Esophagus squamous epithelium (tissue), 5 donors: ENCODE measurements at places on chromosomes 4 and X.

DNA sequence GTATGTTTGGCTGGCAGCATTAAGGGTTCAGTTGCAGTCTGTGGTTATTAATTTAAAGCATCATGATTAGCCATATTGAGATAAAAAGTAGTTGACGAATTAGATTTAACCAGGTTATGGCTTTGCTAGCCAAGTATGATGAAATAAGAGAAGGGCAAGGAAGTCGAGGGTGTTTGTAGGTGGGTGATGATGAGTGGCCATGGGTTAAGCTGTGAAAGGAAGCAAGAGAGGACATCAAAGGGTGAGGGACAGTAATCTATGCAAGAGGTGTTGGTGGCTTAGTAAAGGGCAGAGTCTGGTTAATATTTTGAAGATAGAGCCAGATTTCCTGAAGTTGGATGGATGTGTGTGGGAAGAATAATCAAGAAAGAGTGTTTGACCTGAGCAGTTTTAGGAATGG lies 44.5 kb downstream of the STIM2 start:
- DNase-seq = no peak

DNA sequence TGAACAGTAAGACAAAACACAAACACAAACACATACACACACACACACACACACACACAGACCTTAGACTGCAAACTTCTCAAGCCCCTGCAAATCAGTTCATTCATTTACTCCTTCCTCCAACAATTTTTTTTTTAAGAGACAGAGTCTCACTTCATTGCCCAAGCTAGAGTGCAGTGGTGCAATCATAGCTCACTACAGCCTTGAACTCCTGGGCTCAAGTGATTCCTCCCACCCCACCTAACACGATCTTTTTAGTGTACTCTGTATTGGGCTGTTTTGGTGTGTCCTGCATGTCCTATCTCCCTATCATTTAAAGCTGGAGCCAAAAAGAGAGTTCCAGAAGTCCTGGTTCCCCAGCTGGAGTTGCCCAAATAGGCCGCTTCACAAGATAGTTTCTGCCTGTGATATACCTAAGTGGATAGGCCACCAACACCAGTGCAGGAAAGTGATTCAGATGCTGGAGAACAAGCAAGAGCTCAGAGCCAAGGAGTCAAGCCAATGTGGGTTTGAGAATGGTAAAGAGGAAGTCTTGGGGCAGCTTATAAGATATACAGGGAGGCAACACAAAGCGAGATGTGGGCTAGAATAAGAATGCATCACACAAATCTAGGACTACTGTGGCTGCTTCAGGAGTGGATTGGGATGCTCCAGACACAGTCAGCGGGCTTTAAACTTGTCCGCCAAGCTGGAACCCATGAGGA lies 85.4 kb upstream of the RAPGEF2 start:
- DNase-seq = no peak

- DNase-seq = no peak
Measured at GRCh38 chr4:170773709-170774273, 684.0 kb upstream of the AADAT start.

DNA sequence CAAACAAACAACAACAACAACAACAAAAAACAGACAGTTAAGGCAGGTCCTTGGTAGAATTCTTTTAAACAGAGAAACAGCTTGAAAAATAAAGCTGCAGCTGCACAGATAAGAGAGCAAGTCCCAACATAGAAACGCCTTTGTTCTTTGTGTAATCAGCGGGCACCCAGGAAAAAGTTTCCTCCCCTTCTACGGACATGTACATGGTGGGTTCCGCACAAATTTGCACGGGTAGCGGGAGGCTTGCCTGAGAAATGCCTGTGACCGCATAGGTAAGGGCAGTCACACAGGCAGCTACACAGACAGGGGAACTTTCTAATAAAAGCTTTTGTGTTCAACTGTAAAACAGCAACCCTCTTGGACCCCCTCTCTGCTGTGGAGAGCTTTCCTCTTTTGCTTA lies 25.7 kb upstream of the CT47A1 start:
- DNase-seq = no peak

- no peak for DNase-seq
Measured at GRCh38 chr4:169259271-169259670, 11.5 kb downstream of the SH3RF1 start.

GRCh38 chr4:154593868-154594267 lies 3.3 kb upstream of the FGA start:
- DNase-seq = no peak

DNA sequence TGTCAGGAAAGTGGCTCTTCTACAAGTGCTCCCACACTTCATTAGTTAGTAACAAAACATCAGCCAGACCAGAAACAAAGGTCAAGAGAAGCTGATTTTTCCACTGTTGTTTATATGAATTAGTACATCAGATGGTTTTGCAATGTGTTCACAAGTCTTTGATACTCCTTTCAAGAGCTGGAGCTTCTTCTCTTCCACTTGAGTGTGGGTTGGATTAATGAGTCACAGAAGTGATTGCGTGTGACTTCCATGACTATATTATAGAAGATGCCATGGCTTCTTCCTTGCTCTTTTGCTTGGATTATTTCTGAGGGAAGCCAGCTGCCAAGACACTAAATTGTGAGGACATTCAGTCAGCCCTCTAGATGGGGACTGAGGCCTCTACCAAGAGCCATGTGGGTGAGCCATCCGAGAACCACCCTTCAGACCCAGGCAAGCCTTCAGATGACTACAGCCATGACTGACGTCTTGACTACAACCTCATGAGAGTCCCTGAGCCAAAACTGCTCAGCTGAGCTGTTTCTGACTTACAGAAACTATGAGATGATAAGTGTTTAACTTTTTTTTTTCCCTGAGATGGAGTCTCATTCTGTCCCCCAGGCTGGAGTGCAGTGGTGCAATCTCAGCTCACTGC lies 18.1 kb downstream of the SOWAHB start:
- no peak for DNase-seq

DNA sequence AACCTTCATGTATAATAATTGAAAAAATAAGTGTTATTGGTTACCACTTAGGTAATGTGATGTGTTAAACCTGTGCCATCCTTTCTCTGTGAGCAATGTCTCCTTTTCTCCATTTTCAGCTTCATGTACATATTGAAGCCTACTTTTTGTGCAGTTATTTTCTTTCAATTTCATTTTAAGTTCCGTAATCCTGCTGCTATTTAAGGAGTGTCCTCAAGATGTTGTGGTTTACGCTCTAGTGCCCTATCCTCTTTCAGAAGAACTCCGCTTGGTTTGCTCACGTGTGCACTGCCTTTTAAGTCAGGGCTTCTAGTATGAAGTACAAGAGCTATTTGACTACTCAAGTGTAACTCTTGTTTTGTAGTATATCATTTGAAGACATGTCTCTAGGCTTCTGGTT lies 2253.2 kb upstream of the TENM3 start:
- DNase-seq = no peak

DNA sequence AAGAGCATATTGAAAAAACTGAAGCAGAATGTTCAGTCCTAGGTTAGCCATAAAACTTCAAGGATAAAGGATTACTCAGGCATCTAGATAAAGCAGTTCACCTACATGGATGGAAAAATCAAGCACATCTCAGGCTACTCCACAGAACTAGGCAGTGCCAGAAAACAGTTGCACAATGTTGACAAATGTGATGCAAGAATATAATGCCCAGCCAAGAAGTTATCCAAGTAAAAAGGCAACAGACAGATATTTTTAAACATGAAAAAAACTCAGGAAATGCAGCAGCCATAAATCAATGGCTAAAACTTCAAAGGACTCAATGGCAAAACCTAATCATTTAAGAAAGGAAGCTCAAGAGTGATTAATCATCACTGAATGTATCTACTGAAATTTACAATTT lies 456.0 kb upstream of the FAM241A start:
- no peak for DNase-seq

GRCh38 chrX:78513971-78514738 lies 145.0 kb downstream of the RTL3 start:
- DNase-seq = no peak

GRCh38 chr4:70000711-70001110 lies 4.9 kb downstream of the STATH start:
- no peak for DNase-seq

DNA sequence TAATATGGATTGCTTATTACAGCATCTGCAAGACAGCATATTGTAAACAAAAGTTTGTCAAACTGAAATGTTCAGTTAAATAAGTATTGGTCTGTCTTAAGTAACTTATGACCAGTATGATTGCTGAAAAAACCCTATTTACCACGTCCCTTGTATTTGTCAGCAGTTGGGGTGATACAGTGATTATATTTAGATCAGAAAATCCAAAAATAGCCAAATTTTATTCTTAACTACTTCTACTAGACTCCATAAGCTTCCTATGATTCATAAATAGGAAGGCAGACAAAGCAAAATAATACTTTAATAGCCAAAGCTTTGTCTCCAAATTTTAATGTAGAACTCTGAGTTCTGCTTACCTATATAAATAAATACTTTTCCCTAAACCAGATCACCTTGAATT lies 45.3 kb downstream of the TBCK start:
- DNase-seq = no peak

DNA sequence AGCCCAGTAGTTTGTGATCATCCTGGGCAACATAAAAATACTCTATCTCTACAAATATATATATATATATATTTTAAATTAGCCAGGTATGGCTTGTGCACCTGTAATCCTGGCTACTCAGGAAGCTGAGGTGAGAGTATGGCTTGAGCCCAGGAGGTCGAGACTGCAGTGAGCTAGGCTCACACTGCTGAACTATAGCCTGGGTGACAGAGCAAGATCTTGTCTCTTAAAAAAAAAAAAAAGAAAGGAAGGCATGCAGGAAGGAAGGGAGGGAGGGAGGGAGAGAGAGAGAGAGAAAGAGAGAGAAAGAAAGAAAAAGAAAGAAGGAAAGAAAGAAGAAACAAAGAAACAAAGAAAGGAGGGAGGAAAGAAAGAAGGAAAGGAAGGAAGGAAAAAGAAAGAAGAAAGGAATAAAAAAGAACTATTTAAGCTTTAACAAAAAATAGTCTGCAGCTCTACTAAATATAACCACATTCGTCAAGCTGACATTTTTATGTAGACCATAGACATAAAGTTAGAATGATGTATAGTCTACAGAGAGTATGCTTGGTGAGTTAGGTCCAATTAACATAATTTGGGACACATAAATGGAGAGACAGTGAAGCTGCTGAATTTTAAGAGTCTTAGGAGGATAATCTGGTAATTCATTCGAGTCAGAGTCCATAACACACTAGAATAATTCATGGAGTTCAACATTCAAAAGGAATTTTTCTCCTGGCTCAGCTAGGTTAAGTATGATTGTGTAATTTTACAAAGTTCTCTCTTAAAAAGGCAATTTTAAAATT lies 111.9 kb downstream of the GLRA3 start:
- DNase-seq = no peak

- DNase-seq = no peak
Measured at GRCh38 chrX:101385795-101386541, at the start of gene BTK. TSS of gene BTK (minus strand) at chrX:101386191. CDS start at chrX:101375284, 10,907 bp downstream.

- no peak for DNase-seq
Measured at GRCh38 chrX:87900320-87900908, 382.8 kb downstream of the KLHL4 start.

- DNase-seq = no peak
Measured at GRCh38 chr4:67152976-67153375, 392.3 kb downstream of the CENPC start.

GRCh38 chr4:177391953-177392352 lies 50.3 kb downstream of the AGA start:
- no peak for DNase-seq

- DNase-seq = no peak
Measured at GRCh38 chr4:2800691-2801596, 8.1 kb downstream of the SH3BP2 start.
